Natural killer cell treated with Interleukin-12 subunit alpha and Interleukin-12 subunit beta and Interleukin-15 and Interleukin-18, amount 100 ng/mL, for 72 hours (primary cell): ENCODE measurements at places on chromosomes 5 and 9. TPM values are rescaled to one million over a fixed set of nuclear protein-coding genes. Genes with fewer than 3 reads are reported as not detected.

Gene IARS1
- 246 TPM for total RNA-seq

Gene IL13
- total RNA-seq = 8.4 TPM

Gene KIAA0825
- total RNA-seq = 5.2 TPM

Gene KIAA1191
- 66.7 TPM for total RNA-seq

Gene ARL10
- total RNA-seq = 12.9 TPM

Gene PTGDS
- 4.4 TPM for total RNA-seq

Gene IER5L
- total RNA-seq = 0.64 TPM

Gene STXBP1
- 4.0 TPM for total RNA-seq

Gene RAI14
- total RNA-seq = 0.93 TPM

Gene AQP7
- total RNA-seq = not detected

Gene TRIM7
- 1.3 TPM for total RNA-seq

Gene CD72
- 8.8 TPM for total RNA-seq

Gene SLC6A7
- total RNA-seq = not detected

Gene BTNL9
- not detected for total RNA-seq

Gene IRX1
- total RNA-seq = not detected

Gene TPPP
- total RNA-seq = 0.05 TPM

Gene ANKRD18B
- total RNA-seq = not detected

Gene MRNIP
- total RNA-seq = 25.2 TPM

Gene TAF1L
- total RNA-seq = not detected
